Stimulated activated CD4-positive, alpha-beta T cell treated with anti-CD3 and anti-CD28 coated beads, Interleukin-4, amount 100 ng/mL, for 24 hours (primary cell): ENCODE measurements at places on chromosomes 16 and 17.

- no peak for DNase-seq
Measured at GRCh38 chr16:9007177-9007794, 43.6 kb upstream of the USP7 start.

DNA sequence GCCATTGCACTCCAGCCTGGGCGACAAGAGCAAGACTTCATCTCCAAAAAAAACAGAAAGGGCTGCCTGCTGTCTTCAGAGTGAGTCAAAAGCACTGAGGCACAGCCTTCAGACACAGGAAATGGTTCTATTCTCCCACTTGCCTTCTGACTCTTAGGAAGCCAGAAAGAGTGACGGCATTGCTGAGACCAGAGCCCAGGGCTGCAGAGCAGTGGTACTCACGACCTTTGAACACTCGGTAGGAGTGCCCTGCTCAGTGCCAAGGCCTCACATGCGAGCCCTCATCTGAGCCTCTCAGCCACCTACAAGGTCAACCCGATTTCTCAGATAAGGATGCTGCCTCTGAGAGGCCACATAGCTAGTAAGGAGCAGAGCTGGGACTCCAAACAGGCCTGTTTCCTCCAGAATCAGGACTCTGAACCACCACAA lies 3.5 kb upstream of the ITGAE start:
- DNase-seq: peak; percentile 14

GRCh38 chr16:53502331-53503269 lies at the start of gene AKTIP:
Gene AKTIP (minus strand): TSS chr16:53503209. CDS start chr16:53500259, 2,950 bp downstream.
- peak; percentile 38 for DNase-seq

GRCh38 chr16:60150907-60151306 lies 1416.8 kb upstream of the GOT2 start:
- DNase-seq: no peak

GRCh38 chr16:69253870-69254341 lies 57.2 kb upstream of the VPS4A start:
- no peak for DNase-seq

- DNase-seq: no peak
Measured at GRCh38 chr16:49342336-49343265, 31.0 kb upstream of the C16orf78 start.

GRCh38 chr16:17426451-17426850 lies 44.3 kb downstream of the XYLT1 start:
- no peak for DNase-seq

DNA sequence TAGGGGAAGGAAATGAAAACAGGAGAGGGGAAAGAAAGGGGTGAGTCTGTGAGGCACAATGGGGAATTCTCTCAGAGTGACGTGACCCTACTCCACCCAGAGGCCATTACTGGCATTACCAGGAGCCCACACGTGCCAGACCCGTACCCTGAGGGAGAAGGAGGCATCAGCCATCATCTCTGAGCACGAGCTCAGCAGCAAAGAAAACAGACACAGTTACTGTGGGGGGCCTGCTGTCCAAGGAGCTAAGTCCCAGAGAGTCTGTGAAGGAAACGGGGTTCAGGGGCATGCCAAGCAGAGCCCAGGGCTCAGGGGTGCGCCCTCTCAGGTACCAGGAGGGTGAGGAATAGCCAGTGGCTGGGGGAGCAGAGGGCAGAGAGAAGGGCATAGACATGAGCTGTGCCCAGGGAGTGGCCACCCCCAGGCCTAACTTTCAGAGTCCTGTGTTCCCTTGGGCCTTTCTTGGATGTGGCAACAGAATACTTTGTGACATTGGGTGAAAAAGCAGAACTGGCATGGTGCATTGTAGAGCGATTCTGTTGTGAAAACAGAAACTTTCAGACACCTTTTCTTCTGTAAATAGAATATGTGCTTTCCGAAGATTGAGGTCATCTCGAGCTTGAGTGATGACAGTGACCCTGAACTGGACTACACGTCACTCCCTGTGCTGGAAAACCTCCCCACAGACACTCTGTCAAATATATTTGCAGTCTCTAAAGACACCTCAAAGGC lies 11.3 kb downstream of the TAF1C start:
- peak; percentile 57 for DNase-seq

DNA sequence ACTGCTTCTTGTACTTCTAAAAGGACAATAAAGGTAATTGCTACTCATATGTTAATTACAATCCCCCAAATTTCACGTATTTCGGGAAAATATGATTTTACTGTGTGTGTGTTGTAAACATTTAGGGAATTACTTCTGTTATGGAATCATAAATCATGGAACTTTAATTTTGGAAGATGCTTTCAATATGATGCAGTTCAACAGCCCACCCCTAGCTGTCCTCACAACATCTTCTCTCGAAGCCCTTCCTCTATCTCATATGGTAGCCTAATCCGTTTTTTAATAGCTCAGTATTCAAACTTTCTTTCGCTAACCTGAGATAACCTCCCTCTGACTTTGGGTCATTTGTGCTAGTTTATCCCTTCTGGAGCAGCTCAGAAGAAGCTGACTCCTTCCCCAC lies 78.4 kb downstream of the ANKFN1 start:
- DNase-seq: no peak

DNA sequence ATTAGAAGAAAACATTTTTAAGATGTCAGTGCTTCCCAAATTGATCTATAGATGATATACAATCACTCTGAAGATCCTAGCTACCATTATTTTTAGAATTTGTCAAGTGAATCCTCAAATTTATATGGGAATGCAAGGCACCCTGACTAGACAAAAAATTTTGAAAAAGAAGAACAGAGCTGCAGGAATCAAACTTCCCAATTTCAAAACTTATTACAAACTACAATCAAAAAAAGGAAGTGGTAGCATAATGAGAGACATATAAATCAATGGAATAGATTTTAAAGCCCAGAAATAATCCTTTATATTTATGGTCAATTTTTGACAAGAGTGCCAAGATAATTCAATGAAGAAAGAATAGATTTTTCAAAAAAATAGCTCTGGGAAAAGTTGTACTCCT lies 198.3 kb upstream of the KCNJ16 start:
- DNase-seq: no peak

DNA sequence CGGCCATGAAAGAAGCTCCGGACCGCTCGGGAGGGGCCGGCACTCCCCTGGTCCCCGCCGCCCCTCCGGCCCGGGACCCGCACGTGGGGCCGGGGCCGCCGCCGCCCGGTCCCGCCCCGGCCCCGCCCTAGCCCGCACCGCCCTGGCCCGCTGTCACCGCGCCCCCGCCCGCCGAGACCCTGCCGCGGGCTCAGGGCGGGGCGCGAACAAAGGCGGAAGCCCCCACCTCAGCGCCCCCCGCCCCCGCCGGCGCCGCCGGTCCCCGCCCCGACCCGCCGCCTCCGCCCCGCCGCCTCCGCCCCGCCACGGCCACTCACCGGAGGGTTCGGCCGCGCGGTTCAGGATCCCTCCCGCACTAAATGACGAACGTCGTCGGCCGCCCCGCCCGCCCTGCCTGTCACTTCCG lies at the start of gene ARHGDIA:
Gene ARHGDIA (minus strand): TSS at position 357 of the 406 bp plus-strand sequence. CDS start 1,407 bp downstream, outside the sequence.
- DNase-seq: no peak

DNA sequence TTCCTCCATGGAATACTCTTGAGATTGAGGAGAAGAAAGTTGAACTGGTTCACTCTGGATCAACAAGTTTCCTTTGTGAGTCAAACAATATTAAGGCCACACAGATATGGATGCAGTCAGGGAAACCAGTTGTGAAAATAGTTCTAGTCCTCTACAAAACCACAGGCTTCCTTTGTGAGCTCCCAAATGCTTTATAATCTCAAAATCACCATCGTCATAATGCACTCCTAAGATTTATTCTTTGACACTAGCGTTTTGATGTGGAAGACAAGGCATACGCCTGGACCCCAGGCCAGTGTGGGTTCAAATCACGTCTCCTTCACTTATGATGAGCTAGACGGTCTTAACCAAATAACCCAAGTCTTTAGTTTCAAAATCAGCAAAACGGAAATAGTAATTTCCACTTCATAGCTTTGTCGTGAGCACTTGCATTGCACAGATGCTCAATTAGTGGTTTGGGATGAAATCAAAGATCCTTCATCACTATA lies 142.6 kb downstream of the STX8 start:
- no peak for DNase-seq
